ENCODE measurements at places on chromosomes 7 and 10.

DNA sequence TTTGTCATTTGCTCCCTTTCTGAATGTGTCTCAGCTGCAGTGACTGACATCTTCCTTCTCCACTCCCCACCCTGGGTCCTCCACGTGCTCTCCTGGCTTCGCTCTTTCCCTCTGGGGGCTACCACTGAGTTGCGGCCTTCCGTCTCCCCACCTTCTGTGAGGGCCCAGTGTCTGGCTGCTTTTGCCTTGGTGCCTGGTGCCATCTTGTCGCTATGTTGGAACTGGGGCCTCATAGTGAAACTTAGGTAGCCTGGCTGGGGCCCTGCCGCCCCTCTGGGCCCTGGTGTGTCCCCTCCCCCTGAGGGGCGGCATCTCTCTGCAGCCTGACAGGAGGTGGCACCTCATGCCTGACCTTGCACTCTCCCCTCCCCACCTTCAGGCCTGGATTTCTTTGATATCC is 144.1 kb downstream of the ANLN start:
- no peak for DNase-seq

DNA sequence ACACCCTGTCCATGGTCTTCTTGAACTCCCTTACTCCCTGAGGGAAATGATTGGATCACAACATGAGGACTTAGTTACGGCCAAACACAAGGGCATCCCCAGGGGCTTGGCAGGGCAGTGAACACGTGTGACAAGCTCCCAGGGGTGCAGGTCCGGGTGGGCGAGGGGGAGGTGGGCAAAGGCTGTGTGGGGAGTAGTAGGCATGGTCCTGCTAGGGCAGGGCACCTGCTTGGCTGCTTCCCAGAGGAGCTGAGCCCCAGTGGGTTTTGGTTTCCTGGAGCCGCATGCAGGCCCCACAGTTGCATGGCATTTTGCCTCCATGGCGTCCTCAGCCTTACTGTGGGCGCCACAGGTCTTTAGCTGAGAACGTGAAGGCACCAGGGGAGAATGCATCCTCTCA is 46.6 kb upstream of the ZNF32 start:
- no peak for DNase-seq

DNA sequence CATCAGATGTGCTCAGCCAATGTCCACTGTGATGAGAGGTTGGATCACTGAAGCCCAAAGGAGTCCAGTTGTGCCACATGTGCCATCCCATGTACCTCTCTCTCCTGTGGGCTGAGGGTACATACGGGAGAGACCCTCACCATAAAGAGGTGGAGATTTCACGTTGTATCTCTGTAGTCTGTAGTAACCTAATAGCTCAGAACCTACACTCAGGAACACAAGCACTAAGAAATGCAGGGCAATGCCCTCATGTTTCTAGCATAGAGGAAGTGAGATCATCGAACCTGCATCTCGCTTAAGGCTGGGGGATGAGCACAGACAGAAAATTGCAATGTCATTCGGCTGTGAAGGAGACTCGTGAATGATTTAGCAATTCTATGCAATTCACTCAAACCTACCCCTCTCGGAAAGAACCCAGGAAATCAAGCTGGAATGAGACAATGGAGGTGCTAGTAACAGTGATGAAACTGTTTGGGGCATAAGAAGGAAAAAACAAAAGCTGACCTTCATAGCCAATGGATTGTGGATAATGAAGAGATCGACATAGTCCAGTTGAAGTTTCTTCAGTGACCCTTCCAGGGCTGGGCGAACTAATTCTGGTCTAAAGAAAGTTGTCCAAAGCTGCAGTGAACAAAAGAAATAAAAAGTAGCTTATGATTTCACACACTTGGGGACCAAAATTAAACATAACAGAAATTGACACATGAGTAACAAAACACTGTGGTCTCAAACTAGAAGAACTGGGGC is 80.3 kb upstream of the UCN3 start:
- no peak for DNase-seq

GRCh38 chr7:47191876-47192291 is 390.0 kb downstream of the TNS3 start:
- DNase-seq, result no peak

DNA sequence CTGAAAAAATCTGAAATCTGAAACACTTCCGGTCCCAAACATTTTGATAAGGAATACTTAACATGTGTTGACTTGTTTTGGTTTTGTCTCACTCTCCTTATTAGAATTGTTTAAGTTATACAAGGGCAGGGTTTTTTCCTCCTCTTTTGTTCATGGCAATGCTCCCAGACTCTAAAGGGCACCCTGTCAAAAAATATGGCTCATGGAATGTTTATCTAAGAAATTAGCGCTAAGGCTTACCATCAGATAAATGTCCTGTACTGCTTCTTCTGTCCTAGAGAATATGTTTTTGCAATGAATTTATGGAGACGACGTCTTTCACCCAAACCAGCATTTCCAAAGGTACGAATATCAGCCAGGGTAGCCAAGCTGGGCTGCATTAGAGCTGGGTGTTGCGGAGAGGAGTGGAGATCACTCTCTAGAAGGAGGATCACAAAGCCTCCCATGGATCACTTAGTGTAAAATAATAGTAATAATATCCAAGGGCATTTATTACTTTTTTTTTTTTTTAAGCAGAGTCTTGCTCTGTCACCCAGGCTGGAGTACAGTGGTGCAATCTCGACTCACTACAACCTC is 46.8 kb downstream of the ERLIN1 start:
- no peak for DNase-seq

DNA sequence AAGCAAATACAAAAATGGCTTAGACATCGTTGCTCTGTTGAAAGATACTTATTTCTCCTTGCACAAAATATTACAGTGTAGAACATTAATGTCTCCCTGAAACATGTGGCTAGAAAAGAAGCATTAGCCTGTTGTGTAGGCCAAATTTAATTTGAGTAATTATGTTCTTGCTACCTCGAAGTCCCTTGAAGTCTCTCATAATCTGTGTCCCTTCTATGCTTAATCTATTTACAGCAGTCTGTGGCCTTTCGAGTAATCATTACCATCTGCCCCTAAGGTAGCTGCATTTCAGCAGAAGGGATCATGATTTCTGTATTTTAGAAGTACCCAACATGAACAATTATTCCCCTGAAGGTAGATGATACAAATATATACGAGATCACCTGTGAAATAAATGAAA is 615.2 kb downstream of the GRM8 start:
- no peak for DNase-seq

DNA sequence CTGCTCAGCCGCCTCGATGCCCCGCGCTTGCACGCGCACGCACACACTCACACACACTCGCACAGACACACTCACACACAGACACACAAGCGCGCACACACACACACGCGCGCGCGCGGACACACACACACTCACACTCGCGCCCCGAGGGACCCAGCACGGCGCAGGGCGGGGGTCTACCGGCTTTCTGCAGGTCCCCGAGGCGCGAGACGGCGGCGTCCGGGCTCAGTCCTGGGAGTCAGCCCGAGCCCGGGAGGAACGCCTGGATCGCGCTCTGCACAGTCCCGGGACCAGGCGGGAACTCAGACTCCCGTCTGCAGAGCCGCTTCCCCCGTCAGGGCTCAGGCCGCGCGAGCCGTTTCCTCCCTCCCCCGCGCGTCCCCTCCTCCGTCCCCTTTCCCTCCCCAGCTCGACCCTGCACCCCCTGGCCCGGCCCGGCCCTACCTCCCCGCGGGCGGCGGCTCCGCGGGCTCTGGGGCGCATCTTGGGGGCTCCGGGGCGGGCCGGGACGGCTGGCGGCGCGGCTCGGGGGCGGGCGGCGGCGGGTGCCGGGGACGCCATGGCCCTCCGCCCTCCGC is 464 bp downstream of the DENND2A start:
- DNase-seq, result peak; percentile 61

- no peak for DNase-seq
Observed at GRCh38 chr7:98423043-98423442, 22.2 kb upstream of the BAIAP2L1 start.

- DNase-seq, result peak; percentile 41
Observed at GRCh38 chr10:107442035-107442505, 277.6 kb upstream of the SORCS1 start.

DNA sequence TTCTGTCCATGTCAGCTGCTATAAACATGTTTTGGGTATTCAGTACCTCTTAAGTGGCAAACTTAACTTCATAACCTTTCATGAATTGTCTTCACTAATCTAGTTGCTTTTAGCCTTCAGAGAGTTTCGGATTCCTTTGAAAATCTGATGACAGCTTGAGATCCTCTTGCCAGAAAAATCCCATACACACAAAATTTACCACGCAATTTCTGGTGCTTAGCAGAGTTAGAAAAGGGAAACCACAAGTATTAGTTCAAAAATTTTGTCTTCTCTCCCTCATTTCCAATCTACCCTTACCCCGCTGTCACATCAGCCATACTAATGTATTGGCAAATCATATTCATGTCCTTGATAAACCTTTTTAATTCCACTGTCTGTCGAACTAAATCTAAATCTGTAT is 72.7 kb upstream of the TMEM106B start:
- DNase-seq, result no peak

DNA sequence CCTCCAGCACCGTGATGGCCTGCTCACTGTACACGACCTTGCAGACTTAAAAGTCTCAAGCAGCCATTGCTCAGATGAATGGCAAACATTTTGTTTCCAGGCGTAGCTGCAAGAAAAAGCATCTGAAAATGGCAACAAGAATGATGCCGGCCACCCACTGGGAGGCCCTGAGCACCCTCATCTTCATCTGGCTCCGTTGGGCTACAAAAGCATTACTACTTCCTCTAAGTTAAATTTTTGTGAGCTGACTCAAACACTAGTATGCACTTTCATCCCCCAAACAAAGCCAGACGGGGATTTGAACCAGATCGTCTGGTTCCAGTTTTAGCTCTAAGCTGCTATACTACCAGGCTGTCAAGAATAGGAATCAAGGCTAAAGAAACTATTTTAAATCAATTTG is 116.6 kb upstream of the CDK1 start:
- no peak for DNase-seq

GRCh38 chr10:5524641-5525560 is at the start of gene CALML3:
Gene CALML3 (plus strand): TSS chr10:5524961. CDS start chr10:5525086, 125 bp downstream.
- no peak for DNase-seq

- no peak for DNase-seq
Observed at GRCh38 chr10:97046456-97047082, 139.2 kb downstream of the SLIT1 start.

- DNase-seq, result no peak
Observed at GRCh38 chr7:27670676-27671075, 8.0 kb upstream of the HIBADH start.

DNA sequence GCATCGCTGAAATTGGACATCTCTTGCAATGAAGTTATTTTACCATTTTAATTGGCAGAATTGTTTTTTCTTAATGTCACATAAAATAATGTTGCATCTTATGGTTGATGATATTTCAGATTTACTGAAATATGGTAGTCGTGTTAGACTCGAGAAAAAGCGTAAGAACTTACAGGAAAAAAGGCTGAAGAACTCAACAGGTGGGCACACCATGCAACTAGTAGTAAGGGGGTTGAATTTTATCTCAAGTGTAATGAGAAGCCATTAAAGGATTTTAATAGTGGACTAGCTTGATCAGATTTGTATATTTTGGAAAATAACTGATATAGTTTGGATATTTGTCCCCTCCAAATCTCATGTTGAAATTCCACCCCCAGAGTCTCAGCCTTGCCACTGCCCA is 41.1 kb downstream of the MSRB2 start:
- no peak for DNase-seq

GRCh38 chr10:84837877-84838276 is 509.5 kb downstream of the CCSER2 start:
- no peak for DNase-seq

DNA sequence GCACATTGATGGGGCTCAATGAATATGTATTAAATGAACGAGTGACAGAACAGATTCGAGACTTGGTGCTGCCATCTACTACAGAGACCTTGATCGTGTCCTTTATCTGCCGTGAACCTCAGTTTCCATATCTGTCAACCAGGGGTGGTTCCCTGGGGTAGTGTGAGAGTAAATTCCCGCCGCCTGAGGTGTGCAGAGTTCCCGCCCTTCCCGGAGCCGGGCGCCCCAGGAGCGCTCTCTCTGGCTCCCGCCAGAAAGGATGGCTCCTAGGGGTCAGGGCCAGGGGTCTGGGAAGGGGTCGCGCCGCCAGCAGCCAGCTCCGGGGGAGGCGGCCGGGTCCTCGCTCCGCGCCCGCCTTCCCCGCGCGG is 333 bp upstream of the PLCE1 start:
- DNase-seq, result no peak

GRCh38 chr7:2540641-2541051 is 14.7 kb downstream of the BRAT1 start:
- DNase-seq, result no peak

DNA sequence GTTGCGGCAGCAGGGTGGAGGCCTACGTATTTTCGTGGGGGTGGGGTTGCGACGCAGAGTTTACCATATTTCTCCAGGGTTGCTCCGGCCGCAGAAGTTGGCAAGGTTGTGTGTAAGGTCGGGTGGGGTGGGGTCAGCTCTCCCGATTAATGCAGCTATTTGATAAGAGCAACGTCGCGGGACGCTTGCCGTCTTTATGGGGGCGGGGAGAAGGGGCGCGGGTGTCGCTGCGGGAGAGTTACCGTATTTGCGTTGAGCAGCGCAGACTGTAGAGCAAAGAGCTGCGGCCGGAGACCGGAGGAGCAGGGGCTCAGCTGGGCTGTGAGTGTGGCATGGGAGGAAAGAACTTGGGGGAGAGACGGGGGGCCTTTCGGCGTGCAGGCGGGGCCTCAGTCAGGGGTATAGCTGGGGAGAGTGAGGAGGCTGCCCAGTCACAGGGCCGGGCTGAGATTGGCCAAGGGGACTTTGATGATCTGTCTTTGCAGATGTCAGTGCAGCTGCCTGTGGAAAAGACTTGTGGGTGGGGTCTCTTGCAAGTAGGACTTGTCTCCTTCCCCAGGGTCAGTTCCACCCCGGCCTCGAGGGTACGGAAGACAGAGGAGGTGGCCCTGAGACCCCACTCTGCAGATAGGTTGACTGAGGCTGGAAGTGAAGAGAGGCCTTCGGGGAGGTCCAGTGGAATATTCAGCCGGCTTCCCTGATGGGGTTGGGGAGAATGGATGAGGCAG is 26.6 kb downstream of the ZNF775 start:
- peak; percentile 61 for DNase-seq

GRCh38 chr7:1979591-1980560 is 252.9 kb downstream of the MAD1L1 start:
- DNase-seq, result peak; percentile 69

GRCh38 chr10:99917963-99918825 is 91.6 kb downstream of the DNMBP start:
- DNase-seq, result no peak

- no peak for DNase-seq
Observed at GRCh38 chr10:115167751-115168150, 74.6 kb downstream of the ATRNL1 start.

All from GM13976 (cell line).